ENCODE measurements at places on chromosomes 16 and 17. TPM values are rescaled to one million over a fixed set of nuclear protein-coding genes. Genes with fewer than 3 reads are reported as not detected.

Gene LRRC37A
- 3.5 TPM for total RNA-seq

DNA sequence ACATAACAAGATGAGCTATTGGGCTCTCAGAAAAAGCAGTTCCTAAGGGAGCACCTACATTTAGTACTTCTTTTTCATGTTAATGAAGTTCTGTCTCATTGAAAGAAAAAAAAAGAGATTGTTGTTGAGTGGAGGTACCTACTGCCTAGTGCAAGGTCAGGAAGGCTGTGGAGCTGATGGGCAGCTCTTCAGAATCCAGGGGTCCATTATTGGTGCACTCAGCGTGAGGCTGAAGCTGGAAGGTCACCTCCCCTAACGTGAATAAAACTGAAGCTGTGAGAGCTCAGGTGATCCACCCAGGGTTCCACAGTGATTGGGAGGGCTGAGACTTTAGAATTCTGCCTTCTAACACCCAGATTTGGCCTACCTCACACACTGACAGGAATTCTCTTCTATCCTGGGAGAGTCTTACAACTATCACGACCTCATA, 153.9 kb upstream of the TBX2 start:
- H3K36me3 ChIP-seq = no peaks in the 10 kb centered on the region
- peaks cover 7% of the 10 kb centered on the region for H3K4me1 ChIP-seq
- no peak for DNase-seq

- no peaks in the 10 kb centered on the region for H3K27me3 ChIP-seq
- H3K27ac ChIP-seq = no peak overlapping the region
- DNase-seq = no peak
- H3K4me3 ChIP-seq = no peak overlapping the region
- H3K36me3 ChIP-seq = no peaks in the 10 kb centered on the region
- H3K4me1 ChIP-seq = peaks cover 34% of the 10 kb centered on the region
Measured at GRCh38 chr16:1556254-1556653, 22.8 kb downstream of the TMEM204 start.

DNA sequence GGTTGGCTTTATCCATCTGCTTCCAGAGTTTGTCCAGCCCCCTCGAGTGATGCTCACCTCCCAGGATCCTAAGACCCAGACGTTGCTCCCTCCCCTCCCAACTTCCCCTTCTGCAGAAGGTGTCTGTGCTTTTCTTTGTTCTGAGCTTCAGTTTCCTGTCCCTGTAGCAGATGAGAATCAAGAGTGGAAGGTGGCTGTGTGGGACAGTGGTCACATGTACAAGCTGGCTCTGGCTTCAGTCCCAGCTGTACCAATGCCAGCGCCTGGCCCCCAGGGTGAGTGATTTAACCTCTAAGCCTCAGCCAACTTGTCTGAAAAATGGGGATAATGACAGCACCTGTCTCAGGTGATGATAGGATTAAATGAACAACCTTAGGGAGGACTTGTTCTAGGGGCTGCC, 7.7 kb downstream of the PRR15L start:
- H3K27me3 ChIP-seq = no peaks in the 10 kb centered on the region
- peaks cover 34% of the 10 kb centered on the region for H3K4me1 ChIP-seq
- H3K36me3 ChIP-seq = peaks cover 22% of the 10 kb centered on the region
- peak overlapping the region; percentile 67 for H3K27ac ChIP-seq
- DNase-seq = peak; percentile 21

DNA sequence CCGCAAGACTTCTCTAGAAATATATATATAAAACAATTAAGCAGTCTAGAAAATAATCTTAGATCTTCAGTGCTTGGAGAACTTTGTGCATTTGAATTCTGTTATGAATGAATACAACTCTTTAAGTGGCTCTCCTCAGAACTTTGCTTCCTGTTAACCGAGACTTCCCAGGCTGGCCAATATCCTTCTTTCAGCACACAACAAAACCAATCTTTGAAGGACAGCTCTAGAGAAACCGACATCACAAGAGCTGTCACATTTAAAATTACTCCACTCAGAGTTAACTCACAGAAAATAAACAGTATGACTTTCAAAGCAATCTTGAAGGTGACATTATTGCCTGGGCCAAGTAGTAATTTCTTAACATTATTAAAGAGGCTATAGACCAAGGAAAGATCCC, 49.7 kb upstream of the ITGA2B start:
- DNase-seq = no peak
- H3K27ac ChIP-seq = no peak overlapping the region
- no peaks in the 10 kb centered on the region for H3K27me3 ChIP-seq

DNA sequence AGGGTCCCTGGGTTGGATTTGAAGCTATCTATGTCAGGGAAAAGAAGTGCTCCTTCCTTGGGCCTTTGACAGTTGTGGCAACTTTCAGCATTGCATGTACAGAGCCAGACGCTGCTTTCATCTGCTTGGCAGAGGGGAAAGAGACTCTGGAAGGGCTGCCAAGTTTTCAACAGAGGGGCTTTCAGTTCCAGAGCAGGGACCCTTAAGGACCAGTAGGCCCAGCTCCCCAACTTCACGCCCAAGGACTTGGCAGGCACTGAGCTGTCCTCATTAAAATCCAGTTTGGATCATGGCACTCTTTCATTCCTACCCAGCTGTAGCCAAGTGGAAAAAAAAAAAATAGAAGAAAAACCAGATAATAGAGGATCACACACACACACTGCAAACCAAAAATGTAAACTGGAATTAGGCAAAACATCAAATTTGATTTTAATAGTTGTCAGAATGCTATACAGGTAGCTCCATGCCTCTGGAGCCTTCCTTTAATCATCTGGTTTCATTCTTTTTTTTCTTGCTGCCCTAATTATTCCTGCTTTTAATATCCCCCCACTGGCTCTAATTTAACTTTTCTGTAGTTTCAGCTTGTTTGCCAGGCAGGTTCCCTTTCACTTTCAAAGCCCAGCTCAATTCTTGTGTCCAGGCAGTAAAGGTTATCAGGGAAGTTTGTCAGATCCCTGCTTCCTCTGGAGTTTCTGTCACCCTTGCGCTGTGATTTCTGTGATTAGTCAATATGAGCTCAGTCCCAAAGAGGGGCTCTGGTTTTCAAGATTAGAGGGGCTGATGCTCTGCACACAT, 702.6 kb upstream of the CDH8 start:
- no peaks in the 10 kb centered on the region for H3K27me3 ChIP-seq
- H3K4me1 ChIP-seq = no peaks in the 10 kb centered on the region
- no peak overlapping the region for H3K4me3 ChIP-seq
- H3K27ac ChIP-seq = no peak overlapping the region
- no peaks in the 10 kb centered on the region for H3K36me3 ChIP-seq

Gene CACNG5
- not detected for total RNA-seq

- no peak for DNase-seq
- H3K36me3 ChIP-seq = no peaks in the 10 kb centered on the region
- no peaks in the 10 kb centered on the region for H3K4me1 ChIP-seq
- no peaks in the 10 kb centered on the region for H3K27me3 ChIP-seq
- no peak overlapping the region for H3K27ac ChIP-seq
Measured at GRCh38 chr16:52515068-52515671, 31.8 kb downstream of the TOX3 start.

Gene RAMP2
- total RNA-seq = not detected

DNA sequence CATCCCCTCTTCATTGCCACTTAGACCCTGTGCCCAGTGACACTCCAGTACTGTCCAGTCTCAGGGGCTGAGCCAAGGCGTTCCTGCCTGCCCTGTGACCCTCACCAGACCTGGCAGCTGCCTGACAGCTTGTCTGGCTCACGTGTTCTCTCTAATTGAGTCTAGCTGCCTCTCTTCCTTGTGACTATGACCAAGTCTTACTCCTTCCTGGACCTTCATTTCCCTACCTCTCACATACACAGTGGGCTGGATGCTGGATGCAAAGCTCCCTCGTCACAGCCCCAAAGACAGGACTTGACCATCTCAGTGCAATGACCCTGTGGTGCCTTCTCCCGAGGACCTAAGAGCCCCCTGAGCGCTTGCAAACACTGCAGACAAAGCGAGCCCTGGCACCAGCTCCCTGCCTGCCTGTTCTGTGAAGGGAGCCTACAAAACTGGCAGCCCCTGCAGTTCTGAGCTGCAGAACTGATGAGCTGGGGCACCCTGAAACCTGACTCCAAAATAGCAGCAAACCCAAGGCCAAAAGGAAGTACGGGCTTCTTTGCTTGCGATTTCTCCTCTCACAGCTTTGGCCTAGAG, 1.7 kb downstream of the DEXI start:
- peak overlapping the region; percentile 77 for H3K27ac ChIP-seq
- H3K27me3 ChIP-seq = no peaks in the 10 kb centered on the region
- peaks cover 75% of the 10 kb centered on the region for H3K4me1 ChIP-seq
- peak overlapping the region; percentile 95 for H3K4me3 ChIP-seq
- no peak for DNase-seq
- H3K36me3 ChIP-seq = peaks cover 21% of the 10 kb centered on the region

GRCh38 chr17:32941419-32942032, 13.6 kb downstream of the TMEM98 start:
- H3K36me3 ChIP-seq = no peaks in the 10 kb centered on the region
- no peaks in the 10 kb centered on the region for H3K4me1 ChIP-seq
- no peak for DNase-seq
- H3K27me3 ChIP-seq = peaks cover 10% of the 10 kb centered on the region
- no peak overlapping the region for H3K27ac ChIP-seq
- H3K4me3 ChIP-seq = no peak overlapping the region

- H3K4me3 ChIP-seq = no peak overlapping the region
- peaks cover 18% of the 10 kb centered on the region for H3K4me1 ChIP-seq
- peak; percentile 54 for DNase-seq
- no peaks in the 10 kb centered on the region for H3K36me3 ChIP-seq
- peaks cover 17% of the 10 kb centered on the region for H3K27me3 ChIP-seq
Measured at GRCh38 chr16:26665166-26665939, 401.4 kb upstream of the C16orf82 start.

Gene LIG3
- total RNA-seq = 47.5 TPM

GRCh38 chr17:37710344-37710886, 34.4 kb downstream of the HNF1B start:
- no peaks in the 10 kb centered on the region for H3K36me3 ChIP-seq
- peaks cover 20% of the 10 kb centered on the region for H3K27me3 ChIP-seq
- H3K4me1 ChIP-seq = no peaks in the 10 kb centered on the region
- no peak overlapping the region for H3K4me3 ChIP-seq

Gene FBXW10
- total RNA-seq = not detected

GRCh38 chr16:68417711-68418301, 30.5 kb downstream of the SMPD3 start:
- H3K4me3 ChIP-seq = peak overlapping the region; percentile 66
- peaks cover 52% of the 10 kb centered on the region for H3K4me1 ChIP-seq
- peak overlapping the region; percentile 92 for H3K27ac ChIP-seq
- no peaks in the 10 kb centered on the region for H3K36me3 ChIP-seq
- no peaks in the 10 kb centered on the region for H3K27me3 ChIP-seq
- peak; percentile 89 for DNase-seq

DNA sequence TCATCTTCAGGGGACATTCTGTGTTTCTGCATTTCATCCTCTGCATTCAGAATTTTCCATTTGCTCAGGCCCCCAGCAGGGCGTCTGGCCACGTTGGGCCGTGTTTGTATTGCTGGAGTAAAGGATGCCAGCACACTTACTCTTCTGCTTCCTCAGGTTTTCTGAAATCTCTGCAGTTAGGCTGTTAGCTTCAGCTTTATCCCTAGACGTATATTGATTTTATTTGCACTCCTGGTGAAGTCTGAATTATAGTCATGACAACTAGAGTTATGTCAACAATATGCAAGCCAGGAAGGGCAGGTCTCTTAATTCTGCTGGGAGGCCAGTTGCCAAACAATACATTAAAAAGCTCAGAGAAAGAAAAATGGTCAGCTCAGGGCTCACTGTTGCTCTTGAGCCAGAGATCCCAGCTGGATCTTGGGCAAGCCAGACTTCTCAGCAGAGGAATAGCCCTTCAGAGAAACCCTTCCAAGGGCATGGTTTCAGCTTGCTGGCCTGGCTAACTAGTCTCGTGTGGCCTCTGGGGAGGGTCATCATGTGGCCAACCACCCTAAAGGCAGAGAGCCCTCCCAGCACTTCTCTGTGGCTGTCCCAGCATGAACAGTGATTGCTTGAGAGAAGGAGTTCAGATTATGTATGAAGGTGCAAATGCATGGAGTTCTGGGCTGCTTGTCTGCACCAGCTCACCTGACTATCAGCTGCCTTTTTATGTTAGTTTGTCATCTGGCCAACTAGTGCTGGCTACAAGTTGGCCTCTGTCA, 110.2 kb upstream of the CACNG5 start:
- H3K27me3 ChIP-seq = no peaks in the 10 kb centered on the region
- peaks cover 4% of the 10 kb centered on the region for H3K36me3 ChIP-seq
- no peak for DNase-seq
- no peak overlapping the region for H3K27ac ChIP-seq

DNA sequence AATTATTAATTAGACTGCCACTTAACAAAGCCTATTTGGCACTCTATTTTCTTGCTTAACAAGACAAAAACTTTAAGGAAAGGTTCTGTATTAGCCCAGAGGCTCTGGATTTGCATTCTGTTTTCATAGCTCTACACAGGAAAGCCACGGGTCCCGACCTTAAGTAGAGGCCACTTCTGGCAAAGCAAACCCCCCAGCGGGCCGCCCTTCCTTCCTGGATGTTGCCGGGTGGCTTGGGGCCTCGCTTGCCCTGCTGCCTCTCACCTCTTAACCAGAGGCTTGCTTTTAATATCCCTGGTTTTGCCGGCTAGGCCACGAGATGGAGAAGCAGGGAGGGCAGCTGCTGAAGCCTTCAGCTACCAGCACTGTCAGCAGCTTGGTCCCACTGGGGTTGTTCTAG, 4.4 kb downstream of the RTN4RL1 start:
- no peak overlapping the region for H3K4me3 ChIP-seq
- no peak overlapping the region for H3K27ac ChIP-seq
- H3K36me3 ChIP-seq = no peaks in the 10 kb centered on the region

Gene ZG16
- not detected for total RNA-seq

Gene KRTAP2-2
- total RNA-seq = not detected

GRCh38 chr16:2949705-2950352, 14.2 kb upstream of the KREMEN2 start:
- DNase-seq = no peak

DNA sequence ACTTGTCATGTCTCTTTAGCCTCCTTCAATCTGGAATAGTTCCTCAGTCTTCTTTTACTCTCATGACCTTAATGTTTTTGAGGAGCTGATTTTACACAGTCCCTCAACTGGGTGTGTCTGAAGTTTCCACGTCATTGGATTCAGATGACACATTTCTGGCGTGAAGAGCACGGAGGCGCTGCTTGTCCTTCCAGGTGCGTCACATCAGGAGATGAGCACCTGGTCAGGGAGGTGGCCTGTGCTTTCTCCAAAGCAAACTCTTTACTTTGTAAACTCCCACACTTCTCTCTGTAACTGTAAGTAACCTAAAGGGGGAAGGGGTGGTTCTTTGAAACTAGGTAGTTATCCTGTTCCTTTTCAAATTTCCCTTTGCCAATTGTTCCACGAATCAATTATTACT, 52.5 kb upstream of the MNT start:
- peaks cover 30% of the 10 kb centered on the region for H3K4me1 ChIP-seq
- H3K36me3 ChIP-seq = peaks cover 16% of the 10 kb centered on the region
- DNase-seq = no peak
- no peak overlapping the region for H3K4me3 ChIP-seq

Gene TNK1
- total RNA-seq = 4.0 TPM
